Stimulated activated CD4-positive, alpha-beta T cell treated with anti-CD3 and anti-CD28 coated beads, Interleukin-12 subunit alpha, Interleukin-12 subunit beta, amount 100 ng/mL, for 24 hours (primary cell): ENCODE measurements at places on chromosomes 2 and 18.

GRCh38 chr2:43890855-43891254 is 52.1 kb downstream of the ABCG8 start:
- DNase-seq, result no peak

- no peak for DNase-seq
These were observed 252.4 kb upstream of the SLC39A10 start for GRCh38 chr2:195404651-195405050.

- no peak for DNase-seq
These were observed 287.0 kb upstream of the SLC14A2 start for GRCh38 chr18:45328296-45328695.

GRCh38 chr2:86211033-86211795 is 12.0 kb downstream of the MRPL35 start:
- no peak for DNase-seq

- no peak for DNase-seq
These were observed 120.5 kb downstream of the TANC1 start for GRCh38 chr2:159088906-159089305.

DNA sequence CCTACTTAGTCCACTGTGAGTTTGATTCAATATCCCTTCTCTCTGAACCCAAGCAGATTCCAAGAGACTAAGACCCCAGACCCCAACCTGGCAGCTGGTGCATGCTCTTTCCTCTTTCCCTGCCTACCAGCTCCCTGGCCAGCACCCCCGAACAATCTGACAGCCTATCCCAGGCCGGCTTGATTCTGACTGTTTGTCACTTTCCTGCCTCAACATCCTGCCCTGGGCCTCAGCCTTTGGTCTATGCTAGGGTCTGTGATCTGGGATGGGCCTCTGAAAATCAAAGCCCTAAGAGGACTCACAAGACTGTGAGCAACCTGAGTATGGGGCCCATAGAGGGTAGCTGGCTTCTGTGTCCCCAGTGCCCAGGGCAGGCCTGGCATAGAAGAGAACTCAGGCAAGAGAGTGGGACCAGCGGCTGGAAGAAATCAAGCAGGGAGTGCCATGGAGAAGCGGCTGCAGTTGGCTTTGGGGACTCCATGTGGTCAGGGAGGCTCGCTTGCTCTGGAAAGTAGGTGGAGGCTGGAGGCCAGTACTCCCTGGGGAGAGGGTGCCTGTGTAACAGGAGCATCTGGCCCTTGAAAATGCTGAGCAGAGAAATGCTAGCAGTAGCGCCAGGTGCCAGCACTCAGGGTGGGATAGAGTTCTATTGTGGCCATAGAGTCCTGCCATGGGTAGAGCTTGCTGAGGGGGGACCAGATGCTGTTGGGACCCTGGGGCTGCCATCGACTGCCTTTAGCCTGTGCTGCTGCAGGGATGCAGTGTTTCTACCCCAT is 343.9 kb downstream of the DYSF start:
- DNase-seq, result no peak

- no peak for DNase-seq
These were observed 68.0 kb downstream of the SERPINB8 start for GRCh38 chr18:64037812-64038414.

DNA sequence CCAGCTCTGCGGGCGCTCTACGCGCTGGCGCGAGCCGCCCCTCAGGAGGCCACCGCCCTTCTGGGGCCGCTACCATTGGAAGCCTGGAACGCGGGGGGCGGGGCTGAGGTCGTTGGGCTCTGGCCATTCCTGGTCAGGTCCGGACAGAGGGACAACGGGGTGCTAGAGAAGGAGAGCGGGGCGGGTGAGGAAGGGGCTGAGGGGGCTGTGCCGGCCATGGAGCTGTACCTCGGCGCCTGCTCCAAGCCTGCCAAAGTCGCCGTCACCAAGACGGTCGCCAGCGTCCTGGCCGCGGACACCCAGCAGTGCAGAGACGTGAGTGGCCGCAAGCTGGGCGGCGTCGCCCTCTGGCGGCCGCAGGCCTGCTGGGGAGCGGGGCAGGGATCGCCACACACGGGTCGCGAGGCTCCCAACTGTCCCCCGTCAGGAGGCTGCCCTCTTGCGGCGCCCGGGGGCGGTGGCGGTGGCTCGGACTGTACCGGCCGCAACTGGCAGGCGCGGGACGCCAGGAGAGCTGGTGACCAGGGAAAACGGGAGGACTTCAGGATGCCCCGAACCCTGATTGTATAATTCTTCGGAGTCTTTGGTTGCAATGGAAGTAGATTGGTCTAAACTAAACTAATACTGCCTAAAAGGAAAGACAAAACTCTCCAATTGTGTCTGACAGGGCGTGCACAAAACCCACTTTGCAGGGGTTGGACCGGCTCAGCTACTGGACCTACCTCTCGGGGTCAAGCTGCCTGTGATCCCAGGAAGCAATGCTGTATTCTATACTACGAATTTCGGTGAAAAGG is at the start of gene FSIP2:
TSS of gene FSIP2 (plus strand) at position 126 of the 794 bp plus-strand sequence. CDS start at position 217, 91 bp downstream.
- DNase-seq, result peak; percentile 24

- no peak for DNase-seq
These were observed 232.3 kb downstream of the OSR1 start for GRCh38 chr2:19125901-19126680.

DNA sequence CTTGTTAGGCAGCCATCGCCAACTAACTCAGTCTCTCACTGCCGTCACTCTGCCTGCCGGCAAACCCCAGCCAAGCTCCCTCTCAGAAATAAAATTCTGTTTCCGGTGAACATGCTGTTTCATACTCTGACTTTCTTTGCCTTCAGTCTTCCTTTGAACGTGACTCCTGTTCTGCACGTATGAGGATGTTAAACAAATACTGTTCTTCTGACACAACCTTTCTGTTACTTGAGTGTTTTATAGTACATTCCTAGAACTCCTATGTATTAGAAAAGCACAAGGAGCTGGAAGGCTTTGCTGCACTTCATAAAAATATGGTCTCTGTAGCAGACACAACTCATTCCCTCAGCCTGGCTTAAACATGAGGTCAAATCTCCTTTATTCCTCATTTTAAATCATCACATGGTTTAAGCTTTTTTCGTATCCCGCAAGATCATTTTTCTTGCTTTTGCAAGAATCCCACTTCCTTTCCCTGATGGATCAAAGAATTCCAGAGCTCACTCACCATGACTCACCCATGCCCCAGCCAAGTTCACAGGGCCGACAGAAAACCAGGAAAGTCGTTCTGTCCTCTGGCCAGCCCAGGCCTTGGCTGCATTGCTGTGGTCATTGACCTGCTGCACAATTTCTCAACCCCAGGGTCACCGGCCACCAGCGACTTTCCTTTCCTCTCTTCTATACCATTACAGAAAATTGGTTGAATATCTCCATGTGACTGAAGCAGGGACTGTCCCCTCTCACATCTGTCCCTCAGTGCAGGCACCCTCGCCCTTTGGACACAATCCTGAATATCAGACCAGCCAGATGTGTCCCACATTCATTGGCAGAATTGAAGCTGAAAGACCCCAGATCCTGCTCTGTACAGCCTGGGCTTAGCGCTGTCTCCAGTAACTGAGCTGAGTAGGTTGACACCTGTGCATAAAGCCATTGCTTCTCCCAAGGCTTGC is 183.1 kb upstream of the ARL4C start:
- no peak for DNase-seq

- no peak for DNase-seq
These were observed 131.3 kb upstream of the ACAA2 start for GRCh38 chr18:49944663-49945062.

- no peak for DNase-seq
These were observed 21.1 kb downstream of the STAM2 start for GRCh38 chr2:152154462-152154861.

DNA sequence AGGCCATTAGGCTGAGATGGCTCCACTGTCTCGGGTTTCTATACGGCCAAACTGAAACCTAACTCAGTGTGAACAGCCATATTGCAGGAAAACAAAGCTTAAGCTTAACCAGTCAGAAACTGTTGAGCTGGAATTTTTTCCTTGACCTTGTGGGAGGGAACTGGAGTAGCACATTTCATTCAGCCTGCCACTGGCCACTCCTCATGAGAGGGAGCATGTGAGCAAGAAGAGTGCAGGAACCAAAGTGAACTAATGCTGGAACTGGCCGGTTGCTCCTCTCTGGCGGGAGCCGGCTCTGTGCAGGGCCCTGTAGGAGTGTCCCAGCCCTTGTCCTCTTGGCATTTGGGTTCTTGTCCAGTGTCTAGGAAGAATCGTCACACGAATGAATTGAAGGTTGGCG is 5.9 kb upstream of the POLE4 start:
- no peak for DNase-seq

GRCh38 chr18:77054606-77055428 is 77.8 kb downstream of the MBP start:
- DNase-seq, result peak; percentile 59

GRCh38 chr2:45974762-45975408 is 322.3 kb upstream of the EPAS1 start:
- DNase-seq, result no peak

- DNase-seq, result no peak
These were observed 8.8 kb upstream of the DSG1 start for GRCh38 chr18:31309115-31309514.

DNA sequence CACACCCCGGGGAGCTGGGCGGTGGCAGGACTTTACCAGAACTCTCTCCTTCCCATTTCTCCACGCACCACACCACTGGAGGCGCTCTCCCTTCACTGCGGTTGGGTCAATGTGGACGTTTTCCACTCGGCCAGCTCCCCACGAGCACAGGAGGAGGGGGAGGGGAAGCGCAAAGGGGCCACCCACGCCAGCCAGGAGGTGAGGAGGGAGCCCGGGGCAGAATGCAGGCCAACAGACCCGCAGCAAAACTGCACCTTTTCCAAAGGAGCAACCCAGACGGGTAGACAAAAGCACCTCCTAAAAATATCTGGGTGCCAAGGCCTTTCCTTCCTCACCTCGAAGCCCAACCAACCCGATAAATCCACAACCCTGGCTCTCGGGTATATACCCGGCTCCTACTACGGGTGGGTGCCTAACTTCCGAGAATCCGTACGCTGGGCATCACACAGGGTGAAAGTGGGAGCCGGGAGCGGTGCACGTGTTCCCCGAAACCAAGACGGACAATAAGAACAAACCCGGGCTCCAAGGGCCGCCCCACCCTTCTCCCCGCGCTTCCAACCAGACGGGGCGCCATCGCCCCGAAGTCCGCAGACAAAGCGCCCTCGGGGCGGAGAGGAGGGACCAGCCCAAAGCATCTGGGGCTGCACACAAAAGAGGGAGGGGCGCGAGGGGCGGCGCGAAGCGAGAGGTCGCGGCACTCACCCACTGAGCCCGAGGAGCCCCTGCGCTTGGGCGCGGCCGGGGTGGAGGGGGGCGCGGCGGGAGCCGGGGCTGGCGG is 1.0 kb downstream of the RTN4 start:
- peak; percentile 57 for DNase-seq

DNA sequence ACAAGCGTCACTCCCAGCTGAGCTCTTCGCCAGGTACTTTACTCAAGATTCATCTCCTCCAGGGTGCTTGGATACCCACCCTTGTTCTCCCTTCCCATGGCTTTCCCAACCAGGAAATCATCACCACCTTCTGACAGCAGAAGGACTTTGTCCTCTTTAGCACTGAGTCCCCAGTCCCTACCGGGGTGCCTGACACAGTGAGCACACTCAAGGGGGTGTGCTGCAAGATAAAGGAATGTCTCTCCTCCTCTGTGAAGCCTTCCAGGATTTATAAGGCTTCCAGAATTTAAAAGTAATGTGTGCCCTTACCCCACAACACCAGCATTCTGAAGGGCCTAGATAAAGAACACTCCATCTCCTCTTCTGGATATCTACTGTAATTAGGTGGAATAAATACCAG is 39.6 kb downstream of the ACVR1 start:
- no peak for DNase-seq

DNA sequence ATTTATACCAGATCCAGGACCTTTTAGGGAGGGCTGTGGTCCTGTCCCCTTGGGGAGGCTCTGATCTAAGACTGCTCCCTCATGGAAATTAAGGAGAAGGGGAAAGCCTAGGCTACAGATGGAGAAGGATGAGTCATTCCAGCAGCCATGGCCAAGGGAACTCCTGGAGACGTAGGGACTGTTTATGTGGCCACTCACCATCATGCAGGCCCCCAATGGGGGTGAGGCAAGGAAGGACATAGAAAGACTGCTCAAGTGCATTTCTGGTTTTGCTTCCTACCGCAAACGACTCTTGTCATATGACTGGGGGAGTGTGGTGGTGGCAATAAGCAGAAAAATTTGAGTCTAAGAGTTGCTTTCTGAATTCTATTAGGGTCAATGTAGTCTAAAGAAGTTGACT is 54.0 kb upstream of the CYP1B1 start:
- DNase-seq, result no peak

GRCh38 chr2:6526093-6526824 is 339.4 kb downstream of the CMPK2 start:
- no peak for DNase-seq

- no peak for DNase-seq
These were observed 525.4 kb downstream of the KCNJ3 start for GRCh38 chr2:155223781-155224406.

DNA sequence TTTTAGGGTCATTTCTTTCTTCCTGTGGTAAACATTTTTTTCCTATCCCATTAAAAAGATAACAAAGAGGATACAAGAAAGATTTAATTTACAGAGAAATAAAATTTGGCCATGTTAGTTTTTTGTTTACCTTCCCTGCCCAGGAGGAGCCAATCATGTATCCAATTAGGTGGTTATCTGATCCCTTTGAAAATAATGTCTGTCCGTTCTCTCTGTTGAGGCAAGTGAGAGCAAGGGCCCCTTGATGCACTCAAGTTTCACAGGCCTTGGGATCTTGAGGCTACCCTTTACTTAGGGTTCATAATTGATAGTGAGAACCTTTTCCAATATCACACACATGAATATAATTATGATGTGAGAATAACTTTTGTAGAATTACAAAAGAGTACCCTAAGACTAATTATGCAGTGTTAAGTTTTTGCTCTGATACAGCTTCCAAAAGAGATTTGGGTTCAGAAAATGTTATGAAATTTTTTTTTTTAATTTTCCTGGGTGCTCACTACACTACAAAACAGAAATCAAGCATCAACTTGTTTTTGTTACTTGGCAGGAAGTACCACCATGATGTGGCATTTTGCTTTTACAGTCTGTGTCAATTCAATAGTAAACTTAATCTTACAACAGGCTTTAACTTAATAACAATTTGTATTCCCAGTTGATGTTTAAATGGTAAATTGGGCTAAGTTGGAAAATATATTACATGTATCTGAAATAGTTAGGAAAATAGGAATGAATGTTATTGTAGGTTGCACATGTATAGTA is 42.0 kb downstream of the AFTPH start:
- no peak for DNase-seq

GRCh38 chr2:130288467-130289403 is 54.0 kb upstream of the IMP4 start:
- no peak for DNase-seq

DNA sequence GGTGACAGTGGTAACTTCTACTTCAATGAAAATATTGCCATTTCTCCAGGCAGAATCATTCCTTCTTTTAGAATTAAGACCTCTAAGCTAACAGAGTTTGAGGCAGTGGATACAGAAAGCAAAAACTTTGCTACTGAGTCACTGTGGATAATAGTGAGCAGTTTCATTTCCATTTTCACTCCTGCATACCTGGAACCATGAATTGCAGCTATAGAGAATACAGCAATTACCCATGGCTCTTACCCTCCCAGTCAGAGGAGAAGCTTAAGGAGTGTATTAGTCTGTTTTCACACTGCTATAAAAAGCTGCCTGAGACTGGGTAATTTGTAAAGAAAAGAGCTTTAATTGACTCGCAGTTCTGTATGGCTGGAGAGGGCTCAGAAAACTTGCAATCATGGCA is 531.4 kb upstream of the CNTNAP5 start:
- DNase-seq, result no peak
